ENCODE measurements at places on chromosomes 5 and 9.

DNA sequence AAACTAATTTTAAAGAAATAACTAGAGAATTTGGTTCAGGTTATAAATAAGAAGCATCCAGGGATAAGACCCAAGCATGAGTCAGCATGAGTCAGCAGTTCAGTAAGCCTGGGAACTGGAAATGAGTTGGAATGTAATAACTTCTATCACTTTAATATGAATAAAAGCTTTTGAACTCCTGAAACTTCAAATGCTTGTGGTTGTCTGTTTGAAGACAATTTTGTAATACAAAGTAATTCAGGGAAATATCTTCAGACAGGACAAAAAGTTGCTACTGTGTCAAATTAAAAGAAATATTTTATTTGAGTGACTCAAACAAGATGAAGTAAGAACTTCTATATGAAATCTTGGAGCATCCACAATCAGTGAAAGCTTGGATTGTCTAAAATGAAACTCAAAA lies 331.2 kb upstream of the DAB2 start:
- DNase-seq: peak; percentile 90

DNA sequence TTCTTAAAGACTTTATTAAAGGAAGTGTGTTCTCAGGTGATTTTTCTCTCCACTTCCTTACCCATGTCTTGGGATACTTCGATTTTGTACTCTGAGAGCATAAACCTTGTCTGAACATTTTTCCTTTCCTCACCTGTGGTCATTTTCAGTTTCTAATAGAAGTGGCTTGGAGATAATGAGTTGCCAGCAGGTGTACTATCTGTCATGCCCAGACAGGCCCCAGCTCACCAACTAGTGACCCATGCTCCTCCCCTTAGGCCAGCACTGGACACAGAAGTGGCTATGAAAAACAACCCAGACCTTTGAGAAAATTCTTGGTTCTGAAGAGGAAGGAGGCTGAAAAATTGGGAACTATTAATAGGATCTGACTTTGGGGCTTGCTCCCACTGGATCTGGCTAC lies 49.2 kb upstream of the SMIM32 start:
- no peak for DNase-seq

DNA sequence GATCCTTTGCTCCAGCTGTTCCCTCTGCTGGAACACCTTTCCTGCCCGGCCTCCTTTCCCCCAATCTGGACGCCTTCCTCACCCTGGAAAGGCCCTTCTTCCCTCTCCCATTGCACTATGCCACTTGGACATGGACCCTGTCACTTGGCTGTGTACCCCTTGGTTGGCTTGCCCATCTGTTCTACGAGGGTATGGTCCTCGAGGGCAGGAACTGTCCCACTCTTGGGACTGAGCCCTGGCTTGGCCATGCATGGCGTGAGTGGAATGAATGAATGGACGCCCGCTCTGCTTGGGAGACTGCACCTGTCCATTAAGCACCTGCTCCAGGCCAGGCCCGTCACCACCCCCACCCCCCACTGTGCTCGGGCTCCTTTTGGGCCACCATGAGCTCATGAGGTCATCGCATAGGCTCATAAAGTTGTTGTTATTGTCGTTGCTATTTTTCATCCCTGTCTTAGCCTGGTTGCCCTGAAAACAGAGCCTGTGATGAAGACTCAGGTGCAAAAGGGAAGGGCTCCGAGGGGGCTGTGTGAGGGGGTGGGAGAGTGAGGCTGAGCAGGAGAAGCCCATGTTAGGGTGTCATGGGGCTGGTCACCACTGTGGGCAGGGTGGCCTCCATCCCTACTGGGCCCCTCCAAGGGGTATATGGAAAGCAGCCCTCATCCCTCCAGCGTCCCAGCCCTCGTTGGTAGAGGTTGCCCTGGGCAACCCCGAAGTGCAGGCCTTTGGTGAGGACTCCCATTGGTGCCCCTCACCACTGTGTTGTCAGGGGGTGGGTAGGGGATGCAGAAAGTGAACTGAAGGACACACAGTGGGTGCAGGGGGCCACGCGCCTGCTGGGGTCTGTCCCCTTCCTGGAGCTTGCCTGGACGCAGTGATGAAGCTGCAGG lies 57.2 kb upstream of the IER5L start:
- no peak for DNase-seq

GRCh38 chr5:168073311-168073710 lies 218.1 kb upstream of the WWC1 start:
- DNase-seq: no peak

- peak; percentile 91 for DNase-seq
Measured at GRCh38 chr5:15501091-15501791, 1.3 kb downstream of the FBXL7 start.

DNA sequence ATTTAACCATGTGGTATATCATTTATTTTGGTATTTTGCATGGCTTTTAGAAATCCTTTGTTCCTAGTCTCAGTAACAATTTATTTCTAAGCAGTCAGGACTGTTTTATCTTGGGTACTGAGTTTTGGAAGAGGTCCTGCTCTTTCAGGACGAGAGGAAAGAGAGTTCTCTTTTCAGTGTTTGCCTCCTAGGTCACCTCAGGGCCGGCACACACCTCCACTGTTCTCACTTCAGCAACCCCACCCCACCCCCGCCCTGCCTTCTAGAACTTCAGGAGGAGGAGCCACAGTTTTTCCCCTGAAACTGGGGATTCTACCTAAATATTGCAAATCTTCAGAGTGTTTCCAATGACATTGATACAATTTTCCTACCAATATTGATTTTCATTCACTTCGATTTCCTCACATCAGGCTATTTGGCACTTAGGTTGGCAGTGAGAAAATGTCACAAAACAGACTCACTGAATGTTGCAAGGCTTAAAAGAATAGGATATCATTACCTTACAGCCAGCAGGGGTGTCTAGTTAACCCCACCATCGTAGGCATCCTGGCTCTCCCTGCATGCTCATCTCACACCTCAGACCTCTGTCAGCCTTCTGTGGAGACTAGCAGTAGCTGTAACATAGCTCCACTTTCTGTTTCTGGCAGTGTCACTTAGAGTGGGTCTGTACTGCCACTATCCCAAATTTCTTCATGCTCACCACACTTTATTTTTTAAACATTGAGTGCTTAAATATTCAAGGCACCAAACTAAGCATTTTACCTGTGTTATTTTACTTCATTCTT lies 5.4 kb downstream of the IGIP start:
- DNase-seq: no peak

DNA sequence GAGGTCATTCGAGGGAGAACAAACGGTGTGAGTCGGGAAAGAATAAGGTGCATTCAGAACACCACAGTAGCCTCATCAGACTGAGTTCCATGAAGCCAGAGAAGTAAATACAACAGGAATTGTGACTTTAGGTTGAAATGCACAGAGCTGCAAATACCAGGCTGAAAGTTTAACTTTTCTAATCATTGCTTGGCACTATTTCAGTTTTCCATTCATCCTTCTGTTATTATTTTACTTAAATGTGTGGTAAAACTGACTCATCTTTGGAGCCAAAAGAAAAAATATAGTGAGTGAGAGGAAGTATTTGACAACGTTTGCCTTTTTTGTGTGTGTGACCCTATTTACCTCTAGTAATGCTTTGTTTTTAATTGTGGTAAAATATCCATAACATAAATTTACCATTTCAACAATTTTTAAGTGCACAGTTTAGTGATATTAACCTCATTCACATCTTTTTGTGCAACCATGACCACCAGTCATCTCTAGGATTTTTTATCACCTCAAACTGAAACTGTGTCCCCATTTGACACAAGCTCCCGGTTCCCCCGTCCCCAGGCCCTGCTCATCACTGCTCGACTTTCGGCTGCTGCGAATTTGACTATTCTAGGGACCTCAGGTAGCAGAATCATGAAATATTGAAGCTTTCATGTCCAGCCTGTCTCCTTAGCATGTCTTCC lies 166.8 kb downstream of the HSD17B3 start:
- DNase-seq: no peak

All from mesenchymal stem cell (in vitro differentiated cells and primary cell).